ENCODE measurements at places on chromosomes 11 and 22.

DNA sequence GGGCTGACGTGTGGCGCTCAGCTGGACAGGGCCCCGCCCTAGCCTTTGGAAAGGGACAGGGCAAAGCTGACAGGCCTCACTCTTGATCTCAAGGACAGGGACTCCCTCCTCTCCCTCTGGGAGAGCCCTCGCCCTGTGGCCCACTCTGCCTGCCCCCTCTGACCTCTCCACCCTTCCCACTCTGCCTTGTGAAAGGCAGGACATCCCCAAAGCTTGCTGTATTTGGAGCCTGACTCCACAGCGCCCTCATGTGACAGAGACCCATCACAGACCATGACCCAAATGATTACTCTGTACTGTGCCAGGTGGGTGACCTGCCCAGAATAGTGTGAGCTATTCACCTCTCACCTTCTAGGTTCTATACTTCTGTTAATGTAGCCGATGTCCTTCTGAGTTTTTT, 18.8 kb downstream of the P2RY2 start:
- peak; percentile 29 for DNase-seq

- DNase-seq, result no peak
Measured at GRCh38 chr11:73467505-73467904, 91.3 kb downstream of the RELT start.

GRCh38 chr11:71237853-71238252, 14.5 kb downstream of the SHANK2 start:
- DNase-seq, result no peak

GRCh38 chr22:19772673-19773469, 12.3 kb downstream of the TBX1 start:
- no peak for DNase-seq

- DNase-seq, result no peak
Measured at GRCh38 chr22:46163557-46163888, 13.2 kb downstream of the PPARA start.

GRCh38 chr22:42414565-42415303, 17.5 kb downstream of the NFAM1 start:
- DNase-seq, result no peak
